ENCODE measurements at places on chromosomes 4 and X.

GRCh38 chr4:145278341-145279121, 98.1 kb upstream of the OTUD4 start:
- DNase-seq = no peak

- DNase-seq = no peak
Measured at GRCh38 chr4:15736514-15737050, 33.7 kb downstream of the BST1 start.

- no peak for DNase-seq
Measured at GRCh38 chr4:165715989-165716388, 157.0 kb upstream of the TLL1 start.

- no peak for DNase-seq
Measured at GRCh38 chr4:48296365-48296764, 26.7 kb upstream of the TEC start.

DNA sequence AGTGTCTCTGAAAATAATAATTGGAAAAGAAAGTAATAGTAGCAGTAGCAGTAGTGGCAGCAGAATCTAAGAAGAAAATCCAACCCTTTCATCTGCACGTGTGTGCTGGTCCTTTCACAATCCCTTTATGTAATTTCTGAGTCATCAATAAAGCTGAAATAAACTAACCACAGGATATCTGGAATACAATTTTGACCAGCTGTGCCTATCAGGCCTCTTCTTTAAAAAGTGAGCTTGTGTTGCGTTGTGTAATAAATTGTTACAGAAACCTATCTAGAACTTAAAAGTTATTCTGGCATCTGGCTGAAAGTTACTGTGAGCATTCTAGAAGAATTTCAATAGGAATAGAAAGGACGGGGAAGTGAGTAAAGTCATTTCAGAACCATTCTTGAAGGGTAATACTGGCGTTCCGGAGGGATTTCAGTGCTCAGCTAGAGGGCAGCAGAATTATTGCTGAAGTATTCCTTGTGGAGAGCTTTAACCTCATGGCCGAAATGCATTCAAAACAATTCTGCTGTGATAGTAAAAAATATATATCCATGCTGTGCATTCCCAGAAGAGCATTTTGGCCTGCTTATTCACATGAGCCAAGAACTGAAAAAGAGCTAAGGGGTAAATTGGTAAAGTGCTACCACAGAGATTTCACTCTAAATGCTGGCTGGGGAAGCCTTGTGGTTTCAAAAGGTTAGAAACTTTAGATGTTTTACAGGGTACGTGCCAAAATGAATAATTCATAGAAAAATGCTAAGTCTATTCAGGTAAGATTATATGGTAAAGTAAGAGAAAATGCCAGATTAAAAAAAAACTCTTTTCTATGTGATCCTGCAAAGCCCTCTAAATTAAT, 260.6 kb downstream of the NKX6-1 start:
- DNase-seq = no peak

DNA sequence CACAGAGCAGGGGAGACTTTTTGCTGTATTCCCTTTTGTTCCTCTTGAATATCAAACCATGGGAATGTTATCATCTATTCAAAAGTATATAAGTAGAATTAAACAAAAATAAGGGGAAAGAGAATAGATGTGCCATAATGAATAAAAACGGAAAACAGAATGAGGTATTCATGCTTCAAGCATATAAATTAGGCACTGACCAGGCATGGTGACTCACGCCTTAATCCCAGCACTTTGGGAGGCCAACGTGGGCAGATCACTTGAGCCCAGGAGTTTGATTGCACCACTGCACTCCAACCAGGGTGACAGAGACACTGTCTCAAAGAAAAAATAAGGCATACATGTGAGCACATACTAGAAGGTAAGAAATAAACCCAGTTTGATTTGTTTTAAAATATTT, 16.3 kb upstream of the NEUROG2 start:
- DNase-seq = no peak

DNA sequence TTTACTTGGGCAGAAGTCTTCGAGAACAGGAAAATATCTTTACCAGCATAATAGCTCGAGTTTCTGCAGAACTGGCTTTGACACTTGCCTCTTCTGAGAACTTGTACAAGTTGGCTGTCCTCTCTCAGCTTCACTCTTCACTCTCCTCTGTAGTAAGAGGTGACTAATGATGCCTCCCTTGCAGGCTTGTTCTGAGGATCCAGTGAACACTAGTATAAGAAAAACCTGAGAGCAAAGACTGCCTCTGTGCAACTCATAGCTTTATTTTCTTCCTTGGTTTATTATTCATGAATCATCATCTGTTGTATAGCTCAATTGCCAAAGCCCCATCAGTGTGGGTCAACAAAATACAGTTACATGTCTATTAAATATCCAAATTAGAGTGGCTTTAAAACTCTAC, 266.7 kb upstream of the CLNK start:
- no peak for DNase-seq

Data from NCI-H1436 treated with DMSO at 0.1 percent for 48 hours (cell line).